ENCODE measurements at places on chromosomes 5 and 9.

GRCh38 chr5:14615365-14615764 is 33.8 kb downstream of the OTULINL start:
- no peak for DNase-seq

GRCh38 chr5:92207151-92207550 is 824.0 kb upstream of the ARRDC3 start:
- no peak for DNase-seq

DNA sequence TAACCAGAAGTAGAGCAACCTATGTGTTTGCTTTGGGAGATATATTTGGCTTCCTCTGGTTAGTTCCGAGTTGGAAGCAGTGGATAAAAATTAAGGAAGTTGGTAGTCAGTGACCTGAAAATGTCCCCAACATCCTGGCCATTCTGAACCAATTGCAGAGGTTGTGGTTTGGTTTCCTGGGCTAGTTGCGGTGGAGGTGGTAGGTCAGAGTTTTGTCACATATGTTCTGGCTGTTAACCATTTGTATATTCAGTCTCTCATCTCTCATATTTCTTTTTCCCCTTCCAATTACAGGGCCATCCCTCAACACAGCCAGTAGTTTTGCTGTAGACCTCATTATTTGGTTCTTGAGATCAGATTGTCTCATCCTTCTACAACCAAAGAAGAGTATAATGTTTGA is 1026.9 kb downstream of the PTPRD start:
- DNase-seq = no peak

GRCh38 chr9:133955821-133956411 is 36.2 kb downstream of the VAV2 start:
- no peak for DNase-seq

- no peak for DNase-seq
These were observed 45.8 kb upstream of the ENTREP1 start for GRCh38 chr9:69279084-69279731.

Data from activated T-cell treated with anti-CD3 and anti-CD28 coated beads, Interleukin-2, amount 50 U/mL, for 4 hours (primary cell).